DMS153 (cell line): ENCODE measurements at places on chromosomes 2 and 18.

- no peak for DNase-seq
Measured at GRCh38 chr2:47917276-47917961, 11.1 kb upstream of the FBXO11 start.

DNA sequence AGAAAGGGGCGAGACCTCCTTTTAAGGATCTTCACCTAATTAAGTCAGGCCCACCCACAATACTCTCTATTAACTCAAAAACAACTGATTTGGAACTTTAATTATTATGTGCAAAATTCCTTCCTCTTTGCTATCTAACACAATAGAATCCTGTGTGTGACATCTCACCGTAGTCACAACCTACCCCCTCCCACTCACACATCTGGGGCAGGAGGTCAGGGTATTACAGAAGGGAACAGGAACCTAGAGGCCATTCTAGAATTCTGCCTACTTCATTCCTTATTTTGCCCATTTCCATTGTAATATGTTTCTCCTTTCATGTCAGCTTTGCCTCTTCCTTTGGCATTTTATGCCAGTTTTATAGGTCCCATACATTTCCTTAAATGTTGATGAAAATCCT, 829.3 kb upstream of the ID2 start:
- DNase-seq = no peak

- DNase-seq = no peak
Measured at GRCh38 chr2:182559623-182560022, 132.8 kb upstream of the PDE1A start.

DNA sequence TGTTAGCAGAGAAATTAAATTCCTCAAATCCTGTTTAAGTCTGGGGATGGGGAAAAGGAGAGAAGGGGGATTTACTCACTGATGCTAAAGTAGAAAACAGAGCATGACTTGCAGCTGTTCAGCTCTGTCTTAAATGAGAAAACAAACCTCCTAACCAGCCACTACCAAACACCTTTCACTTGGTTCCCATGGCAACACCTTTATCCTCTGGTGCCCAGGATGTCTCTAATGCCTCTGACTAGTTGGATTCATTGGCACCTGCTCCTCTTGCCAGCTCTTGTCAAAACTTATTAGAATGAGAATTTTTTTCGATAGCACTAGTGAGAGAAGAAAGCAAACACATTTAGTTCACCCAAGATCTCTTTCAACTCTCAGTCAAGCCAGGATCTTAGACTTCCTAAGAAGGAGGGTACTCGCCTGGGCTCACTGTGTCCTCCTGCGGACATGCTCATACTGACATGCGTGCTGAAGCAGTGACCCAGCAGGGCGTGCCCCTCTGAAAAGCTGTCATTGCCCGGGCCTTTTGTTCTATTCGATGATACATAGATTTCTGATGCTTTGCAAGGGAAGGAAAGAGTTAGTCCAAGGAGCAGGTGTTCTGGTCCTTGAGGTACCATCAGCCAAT, 656.0 kb upstream of the CELF4 start:
- DNase-seq = no peak

DNA sequence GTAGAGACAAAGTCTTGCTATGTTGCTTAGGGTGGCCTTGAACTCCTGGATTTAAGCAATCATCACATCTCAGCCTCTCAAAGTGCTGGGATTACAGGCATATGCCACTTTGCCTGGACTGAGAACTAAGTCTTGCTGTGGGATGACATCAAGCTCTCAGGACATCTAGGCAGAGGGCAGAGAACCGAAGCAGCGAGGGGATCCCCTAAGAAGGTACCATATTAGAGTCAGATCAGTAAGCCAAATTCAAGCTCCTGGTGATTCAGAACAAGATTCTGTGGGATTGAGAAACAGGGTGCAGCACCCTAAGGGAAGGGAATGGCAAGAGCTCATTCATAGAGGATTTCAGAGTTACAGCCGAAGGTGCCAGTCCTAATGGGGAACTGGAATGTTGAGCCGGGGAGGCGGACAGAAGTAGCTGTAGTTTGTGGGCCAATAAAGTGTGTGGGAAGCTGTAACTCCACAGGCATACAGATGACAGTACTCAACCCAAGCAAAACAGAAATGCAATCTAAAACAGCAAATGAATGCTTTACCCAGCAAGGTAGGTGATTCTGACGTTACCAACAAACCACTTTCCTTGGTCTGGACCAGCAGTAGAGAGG, 30.9 kb downstream of the EPHA4 start:
- no peak for DNase-seq

GRCh38 chr18:57273194-57273593, 79.2 kb upstream of the ST8SIA3 start:
- DNase-seq = no peak

GRCh38 chr18:33350256-33350655, 90.3 kb downstream of the CCDC178 start:
- no peak for DNase-seq

DNA sequence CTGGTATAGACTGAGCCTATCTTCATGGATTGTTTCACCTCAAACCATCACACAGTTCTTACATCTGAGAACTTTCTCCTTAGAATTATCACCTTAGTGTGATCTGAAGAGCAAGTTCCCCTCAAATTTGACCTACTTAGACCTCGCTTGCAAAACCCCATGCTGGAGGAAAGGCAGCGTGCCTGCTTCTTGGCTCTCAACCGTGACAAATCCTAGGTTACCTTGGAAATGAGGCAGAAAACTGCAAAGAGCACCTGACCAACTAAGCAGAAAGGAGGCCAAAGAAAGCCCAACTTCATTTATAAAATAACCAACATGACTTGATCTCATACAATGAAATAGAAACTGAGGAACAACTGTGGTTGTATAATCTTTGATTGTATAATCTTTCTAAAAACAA, 146.4 kb downstream of the RAB3GAP1 start:
- DNase-seq = no peak

DNA sequence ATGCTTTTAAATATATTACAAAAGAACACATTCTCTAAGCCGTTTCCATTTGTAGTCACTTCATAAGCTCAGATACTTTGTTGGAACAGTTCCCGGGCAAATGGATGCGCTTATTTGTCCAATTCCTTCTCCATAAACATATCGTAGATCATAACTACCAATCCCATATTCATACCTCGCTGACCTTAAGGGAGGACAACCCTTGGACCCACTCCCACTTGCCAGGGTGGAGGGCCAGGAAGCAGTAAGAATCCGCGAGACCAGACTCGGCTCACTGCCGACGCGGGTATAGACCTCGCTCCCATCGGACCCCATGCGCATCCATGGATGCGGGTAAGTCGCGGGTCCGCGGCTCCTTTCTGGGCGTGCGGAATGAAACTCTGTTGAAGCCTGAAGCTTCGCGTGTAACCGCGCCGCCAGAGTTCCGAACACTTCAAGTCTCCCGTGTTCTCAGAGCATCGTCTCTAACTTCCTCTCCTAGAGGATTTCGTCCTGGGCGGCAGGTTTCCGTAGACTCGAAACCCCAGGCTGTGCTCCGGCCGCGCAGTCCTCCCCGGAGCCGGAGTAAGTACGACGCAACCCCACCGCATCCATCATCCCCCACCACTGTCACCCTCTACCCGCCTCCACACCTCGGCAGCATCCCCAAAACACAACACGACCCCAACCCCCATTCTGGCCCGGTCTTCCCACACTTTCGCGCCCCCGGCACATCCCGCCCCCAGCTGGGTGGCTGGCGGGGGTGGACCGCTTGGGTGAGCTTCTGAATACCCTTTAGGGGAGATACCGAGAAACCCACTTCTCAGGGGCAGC, 1.1 kb downstream of the DSC3 start:
- no peak for DNase-seq

GRCh38 chr18:28961669-28962228, 784.8 kb upstream of the CDH2 start:
- peak; percentile 32 for DNase-seq

GRCh38 chr2:232635820-232636219, 2.4 kb downstream of the EFHD1 start:
- no peak for DNase-seq

DNA sequence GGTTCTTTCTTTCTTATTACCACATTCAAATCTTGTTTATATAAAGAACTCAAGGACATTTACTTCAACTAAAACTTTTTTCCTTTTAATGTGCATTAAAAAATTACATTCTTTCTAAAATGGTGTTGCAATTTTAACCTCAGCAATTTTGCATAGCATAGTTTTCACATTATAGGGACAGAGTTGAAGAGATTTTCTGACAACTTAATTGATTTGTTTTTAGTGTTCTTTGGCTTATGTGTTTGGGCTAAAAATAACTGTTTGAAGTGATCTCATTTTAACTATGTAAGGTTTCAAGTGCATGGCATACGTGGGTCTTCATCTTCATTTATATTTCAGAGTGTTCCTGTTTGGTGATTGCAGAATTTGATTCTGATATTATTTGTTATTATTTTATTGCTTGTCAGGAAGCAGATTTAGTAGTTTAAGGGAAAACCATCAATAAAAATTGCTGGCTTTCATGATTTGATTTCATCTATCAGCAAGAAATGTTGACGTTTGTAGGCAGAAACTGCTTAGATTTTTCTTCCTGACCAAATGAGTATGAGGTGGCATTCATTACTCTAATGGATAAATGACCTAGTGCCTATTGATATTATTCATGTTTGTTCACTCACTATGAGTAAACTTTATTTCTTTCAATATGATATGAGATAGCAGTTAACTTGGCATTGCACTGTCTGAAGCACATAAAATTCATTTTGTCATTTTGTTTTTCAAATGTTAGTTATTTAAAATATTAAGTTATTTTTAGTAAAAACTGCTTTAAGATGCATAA, 398.4 kb downstream of the NUP35 start:
- DNase-seq = no peak

DNA sequence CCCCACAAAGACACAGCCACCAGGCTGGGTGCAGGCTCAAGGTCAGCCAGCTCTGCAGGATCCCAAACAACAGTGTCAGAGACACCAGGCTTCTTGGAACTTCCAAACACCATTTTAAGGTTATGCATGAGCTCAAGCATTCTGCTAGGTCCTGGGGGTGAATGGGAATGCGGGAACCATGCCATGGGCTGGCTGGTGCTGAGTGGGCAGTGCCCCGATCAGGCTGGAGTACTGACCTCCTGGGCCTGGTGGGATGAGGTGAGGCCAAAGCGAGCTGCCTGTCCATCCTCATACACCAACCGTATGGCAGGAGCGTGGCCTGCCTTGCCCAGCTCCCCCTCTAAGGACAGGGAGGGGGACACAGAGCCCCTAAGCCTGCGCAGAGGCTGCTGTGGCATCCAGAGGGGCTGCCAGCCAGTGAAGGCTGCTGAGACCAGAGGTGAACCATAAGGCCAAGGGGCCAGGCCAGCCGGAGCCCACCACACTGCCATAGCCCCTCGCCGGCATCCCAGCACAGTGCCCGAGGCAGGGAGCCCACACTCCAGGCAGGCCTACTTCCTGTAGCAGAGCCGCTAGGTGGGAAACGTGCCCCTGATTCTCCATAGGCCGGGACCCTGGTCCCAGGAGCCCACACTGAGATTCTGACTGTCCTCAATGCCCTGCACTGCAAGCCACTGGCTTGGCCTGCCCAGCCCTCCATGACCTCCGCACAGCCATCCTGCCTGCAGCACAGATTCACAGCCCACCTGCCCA, 135.0 kb downstream of the HDAC4 start:
- no peak for DNase-seq

GRCh38 chr2:73993778-73994177, 9.1 kb downstream of the TET3 start:
- DNase-seq = no peak

- no peak for DNase-seq
Measured at GRCh38 chr2:229869226-229869625, 52.6 kb downstream of the TRIP12 start.

GRCh38 chr18:10195529-10195928, 258.9 kb upstream of the APCDD1 start:
- DNase-seq = no peak

- DNase-seq = no peak
Measured at GRCh38 chr2:225076125-225076524, 33.9 kb upstream of the DOCK10 start.

- DNase-seq = no peak
Measured at GRCh38 chr2:73937899-73938298, 11.2 kb downstream of the DGUOK start.

GRCh38 chr2:142052220-142052863, 78.5 kb downstream of the LRP1B start:
- peak; percentile 2 for DNase-seq

DNA sequence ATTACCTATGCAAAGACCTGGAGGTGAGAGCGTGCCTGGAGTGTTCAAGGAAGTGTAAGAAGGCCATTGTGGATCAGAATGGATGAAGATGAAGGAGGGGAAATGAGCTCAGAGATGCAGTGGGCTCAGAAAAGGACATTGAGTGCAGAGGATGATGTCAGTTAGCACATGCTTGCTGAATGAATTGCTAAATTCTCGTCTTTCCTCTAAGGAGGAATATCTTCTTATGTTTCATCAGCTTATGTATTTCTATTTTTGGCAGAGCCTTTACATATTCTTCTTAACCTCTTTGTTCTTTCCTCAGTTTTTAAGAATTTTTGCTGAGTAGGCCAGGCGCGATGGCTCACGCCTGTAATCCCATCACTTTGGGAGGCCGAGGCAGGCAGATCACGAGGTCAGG, 30.9 kb downstream of the FAM171B start:
- no peak for DNase-seq

- no peak for DNase-seq
Measured at GRCh38 chr2:132974467-132975095, 304.6 kb upstream of the LYPD1 start.

GRCh38 chr18:47756364-47757016, 174.0 kb downstream of the SMAD2 start:
- peak; percentile 4 for DNase-seq

DNA sequence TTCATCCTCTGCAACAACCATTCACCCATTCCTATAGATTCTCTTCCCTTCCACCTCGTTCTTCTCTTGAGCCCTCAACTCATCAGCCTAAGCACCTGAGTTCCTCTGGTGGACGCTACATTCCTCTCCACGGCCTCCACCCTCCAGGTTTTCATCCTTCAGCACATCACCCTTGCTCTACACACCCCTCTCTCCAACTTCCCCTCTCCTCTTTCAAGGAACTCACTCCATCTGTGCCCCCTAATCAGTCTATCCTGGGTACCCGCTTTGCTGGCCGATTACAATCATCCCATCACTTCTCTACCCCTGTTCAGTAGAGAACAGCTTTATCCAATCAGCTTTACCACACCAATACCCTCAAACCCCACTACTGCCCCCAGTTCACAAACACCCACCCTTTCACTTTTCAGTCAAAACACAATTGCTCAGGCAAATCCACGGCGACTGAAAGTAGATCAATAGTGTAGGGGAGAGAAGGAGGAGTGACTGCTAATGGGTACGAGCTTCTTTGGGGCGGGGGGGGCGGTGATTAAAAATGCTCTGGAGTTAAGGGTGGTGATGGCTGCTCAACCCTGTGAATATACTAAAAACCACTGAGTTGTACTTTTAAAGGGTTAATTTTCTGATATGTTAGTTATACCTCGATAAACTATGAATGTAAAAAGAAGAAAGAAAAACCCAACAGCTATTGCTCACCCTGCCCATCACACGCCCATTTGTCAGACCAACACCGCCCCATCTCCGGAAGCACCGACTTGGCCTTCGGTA, 857 bp downstream of the DYM start:
- no peak for DNase-seq

DNA sequence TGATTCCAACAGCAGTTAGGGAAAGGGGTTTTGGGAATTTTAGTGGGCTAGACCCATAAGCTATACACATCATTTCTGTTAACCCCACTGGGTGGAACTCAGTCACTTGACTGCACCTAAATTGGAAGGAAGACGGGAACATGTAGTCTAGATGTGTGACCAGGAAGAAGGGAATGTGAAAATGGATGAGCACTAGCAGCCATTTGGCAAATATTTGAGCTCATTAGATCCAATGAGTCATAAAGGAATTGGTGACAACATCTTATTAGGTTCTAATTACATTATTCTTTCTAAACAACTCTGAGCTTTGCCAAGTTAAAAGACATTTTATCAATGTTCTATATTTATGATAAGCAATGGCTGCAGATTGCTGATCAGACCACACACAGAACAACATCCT, 400.6 kb downstream of the IRS1 start:
- no peak for DNase-seq
